CD4-positive, alpha-beta T cell treated with Interferon alpha-2 for 1 hour (primary cell): ENCODE measurements at places on chromosomes 7 and 10.

DNA sequence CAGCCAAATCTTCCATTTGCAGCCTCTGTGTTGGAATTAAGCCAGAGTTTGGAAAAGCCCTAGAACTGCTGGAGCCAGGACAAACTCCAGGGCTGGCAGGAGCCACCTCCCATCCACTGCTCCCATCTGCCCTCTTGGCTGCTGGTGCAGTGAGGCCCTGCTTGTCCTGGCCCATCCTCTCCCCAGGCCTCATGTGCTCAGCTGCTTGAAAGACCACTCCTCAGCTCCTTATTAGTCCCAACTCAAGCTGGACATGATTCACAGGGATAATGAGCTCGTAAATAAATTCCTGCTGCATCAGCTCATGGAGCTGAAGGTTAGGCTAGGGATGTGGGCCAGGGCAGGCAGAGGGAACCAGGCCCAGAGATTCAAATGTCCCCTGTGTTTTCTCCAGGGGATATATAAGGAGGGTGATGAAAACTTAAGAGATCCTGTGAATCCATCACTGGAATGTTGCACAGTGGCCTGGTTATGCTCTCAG lies 282.8 kb downstream of the RPS24 start:
- DNase-seq, result no peak

GRCh38 chr10:58838561-58839208 lies 326.0 kb downstream of the BICC1 start:
- DNase-seq, result no peak

GRCh38 chr10:122128357-122128756 lies 139.4 kb downstream of the TACC2 start:
- DNase-seq, result no peak

DNA sequence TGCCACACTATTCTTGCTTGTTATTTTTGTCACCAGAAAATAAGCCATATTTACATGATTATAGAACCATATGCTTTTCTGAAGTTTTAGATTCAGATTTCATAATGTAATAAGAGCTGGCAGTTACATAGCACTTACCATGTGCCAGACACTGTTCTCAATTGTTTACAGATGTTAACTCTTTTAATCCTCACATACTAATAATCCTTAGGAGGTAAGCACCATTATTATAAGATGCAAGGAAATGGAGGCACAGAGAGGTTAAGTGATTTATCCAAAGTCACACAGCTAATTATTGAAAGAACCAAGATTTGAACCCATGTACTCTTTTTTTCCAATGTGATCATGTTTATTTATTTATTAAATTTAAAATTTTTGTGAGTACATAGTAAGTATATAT lies 57.2 kb downstream of the CREB5 start:
- no peak for DNase-seq

GRCh38 chr10:106734220-106734619 lies 430.3 kb downstream of the SORCS1 start:
- no peak for DNase-seq

- no peak for DNase-seq
Measured at GRCh38 chr7:1912593-1913465, 242.8 kb downstream of the ELFN1 start.

DNA sequence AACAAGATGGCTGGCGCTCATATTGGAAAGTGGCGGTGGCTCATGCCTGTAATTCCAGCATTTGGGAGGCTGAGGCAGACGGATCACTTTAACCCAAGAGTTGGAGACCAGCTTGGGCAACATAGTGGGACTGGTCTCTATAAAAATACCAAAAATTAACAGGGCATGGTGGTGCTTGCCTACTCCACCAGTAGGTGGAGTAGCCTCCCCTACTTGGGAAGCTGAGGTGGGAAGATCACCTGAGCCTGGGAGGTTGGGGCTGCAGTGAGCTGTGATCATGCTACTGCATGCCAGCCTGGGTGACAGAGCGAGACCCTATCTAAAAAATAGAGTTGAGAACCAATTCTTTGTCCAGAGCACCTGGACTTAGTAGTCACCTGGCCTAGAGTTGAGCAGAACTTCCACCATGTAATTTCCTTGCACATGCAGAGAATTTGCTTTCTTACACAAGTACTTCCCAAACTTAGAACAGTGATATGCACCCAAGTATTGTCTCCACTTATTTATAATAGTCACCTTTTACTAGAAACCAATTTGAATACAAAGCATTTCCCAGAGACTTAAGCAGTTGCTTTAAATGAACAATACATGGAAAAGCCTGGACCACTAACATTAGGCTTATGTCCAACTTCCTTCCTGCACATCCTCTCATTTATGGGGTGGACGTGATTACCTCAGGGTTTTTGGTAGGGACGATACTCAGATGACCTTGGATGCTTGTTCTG lies 15.9 kb downstream of the LAMB4 start:
- DNase-seq, result no peak
